Activated CD4-positive, alpha-beta T cell treated with anti-CD3 and anti-CD28 coated beads for 36 hours (primary cell): ENCODE measurements at places on chromosomes 3 and 15.

DNA sequence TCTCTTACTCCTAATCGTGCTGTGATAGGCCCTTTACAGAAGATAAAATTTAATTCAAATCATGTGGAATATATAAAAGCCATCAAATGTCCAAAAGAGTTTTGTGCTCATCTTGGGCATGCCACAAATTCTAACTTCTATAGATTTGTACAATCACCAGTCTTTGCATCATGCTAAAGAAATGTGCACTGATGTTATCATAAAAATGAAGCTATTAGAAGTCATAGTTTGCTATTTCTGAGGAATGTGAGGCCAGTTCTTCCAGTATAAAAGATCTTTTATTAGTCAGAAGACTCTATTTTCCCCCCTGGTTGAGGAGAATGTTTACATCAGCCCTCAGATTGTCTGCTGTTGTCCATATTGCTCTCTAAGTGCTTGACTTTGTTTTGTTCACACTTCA, 2.1 kb upstream of the ANXA2 start:
- no peak for DNase-seq

DNA sequence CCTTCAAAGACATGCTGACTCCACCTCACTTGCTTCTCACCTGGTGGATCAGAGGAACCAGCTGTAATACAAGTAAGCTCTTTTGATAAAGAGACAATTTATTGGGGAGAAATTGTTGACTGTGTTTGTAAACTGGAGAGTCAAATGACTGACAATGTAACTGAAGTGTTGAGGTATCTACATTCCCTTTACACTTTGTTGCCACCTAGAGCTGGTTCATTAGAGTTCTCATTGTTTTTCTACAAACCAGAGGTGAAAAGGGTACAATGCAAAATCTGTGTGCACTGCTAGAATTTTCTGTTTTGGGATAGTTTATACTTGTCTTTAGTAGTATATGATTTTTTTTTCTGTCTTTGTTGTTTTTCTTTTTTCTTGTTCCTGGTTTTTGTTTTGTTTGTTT, 8.7 kb upstream of the LRRC58 start:
- DNase-seq = no peak

DNA sequence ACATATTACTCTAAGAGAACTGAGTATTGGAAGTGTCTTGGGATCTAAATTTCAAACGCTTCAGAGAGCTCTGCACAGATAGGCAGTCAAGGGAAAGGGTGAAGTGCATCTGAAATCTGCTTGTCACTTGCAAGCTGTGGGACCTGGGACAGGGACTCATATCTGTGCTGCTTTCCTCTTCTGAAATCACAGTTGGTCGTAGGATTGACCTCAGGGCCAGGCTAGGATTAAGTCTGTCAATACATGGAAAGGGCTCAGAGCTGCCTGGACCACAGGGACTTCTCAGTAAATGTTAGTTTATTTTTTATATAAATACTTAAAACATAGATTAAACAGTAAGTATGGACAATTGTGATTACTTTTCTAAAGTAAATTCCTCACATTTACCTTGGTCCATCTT, 74.7 kb upstream of the CMTM7 start:
- DNase-seq = no peak

DNA sequence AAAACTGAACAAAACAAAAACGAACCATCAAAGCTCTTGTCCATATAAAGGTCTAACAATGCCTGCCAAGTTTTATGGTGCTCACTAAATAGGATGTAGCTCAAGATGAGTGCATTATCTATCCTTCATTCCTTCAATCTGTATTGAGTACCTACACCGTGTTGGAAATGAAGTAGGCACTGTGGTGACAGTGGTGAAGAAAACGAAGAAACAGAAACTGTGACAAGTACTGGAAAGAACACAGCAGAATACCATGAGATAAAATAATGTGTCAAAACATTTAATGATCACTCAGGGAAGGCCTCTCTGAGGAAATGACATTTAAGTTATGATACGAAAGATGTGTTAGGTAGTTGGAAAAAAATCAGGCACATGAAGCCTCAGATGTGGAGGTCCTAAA, 36.2 kb downstream of the CBLB start:
- DNase-seq = peak; percentile 21

GRCh38 chr15:73362900-73363299, 5.9 kb downstream of the HCN4 start:
- no peak for DNase-seq

DNA sequence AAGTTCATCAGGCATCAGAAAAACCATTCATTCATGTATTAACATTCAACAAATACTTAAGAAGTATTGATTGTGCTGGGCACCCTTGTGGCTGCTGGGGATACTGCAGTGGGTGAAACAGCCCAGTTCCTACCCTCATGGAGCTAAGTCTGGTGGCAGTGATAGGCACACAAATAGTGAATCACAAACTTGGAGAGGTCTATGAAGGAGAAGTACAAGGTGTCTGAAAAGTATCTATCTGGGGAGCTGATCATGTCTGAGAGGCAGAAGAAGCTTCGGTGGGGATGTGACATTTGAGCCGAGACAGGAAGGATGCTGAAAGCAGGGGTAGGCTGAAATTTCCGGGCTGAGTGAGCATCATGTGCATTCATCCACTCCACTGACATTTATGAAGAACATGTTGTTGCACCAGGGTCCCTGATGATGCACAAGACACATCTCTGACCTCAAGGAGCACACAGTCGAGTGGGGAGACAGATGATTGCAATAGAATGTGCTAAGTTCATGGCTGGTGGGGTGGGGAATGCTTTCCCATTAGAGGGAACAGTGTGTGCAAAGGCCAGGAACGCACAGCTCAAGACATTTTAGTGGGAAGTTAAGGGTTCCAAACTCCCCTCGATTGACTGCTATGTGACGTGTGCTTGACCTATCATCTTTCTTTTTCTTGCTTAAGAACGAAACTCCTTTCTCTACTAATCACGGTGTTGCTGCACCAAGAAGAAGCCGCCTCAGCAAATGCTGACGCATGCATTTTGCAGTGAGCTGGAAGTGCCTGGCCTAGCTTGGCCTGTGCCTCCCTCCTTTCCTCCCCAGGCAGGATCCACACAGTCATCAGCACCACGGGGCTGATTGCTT, 309.1 kb upstream of the ICE2 start:
- peak; percentile 70 for DNase-seq

- no peak for DNase-seq
Observed at GRCh38 chr15:39728845-39729244, 53.8 kb downstream of the FSIP1 start.

GRCh38 chr3:195194559-195195206, 76.3 kb downstream of the XXYLT1 start:
- DNase-seq = peak; percentile 23

DNA sequence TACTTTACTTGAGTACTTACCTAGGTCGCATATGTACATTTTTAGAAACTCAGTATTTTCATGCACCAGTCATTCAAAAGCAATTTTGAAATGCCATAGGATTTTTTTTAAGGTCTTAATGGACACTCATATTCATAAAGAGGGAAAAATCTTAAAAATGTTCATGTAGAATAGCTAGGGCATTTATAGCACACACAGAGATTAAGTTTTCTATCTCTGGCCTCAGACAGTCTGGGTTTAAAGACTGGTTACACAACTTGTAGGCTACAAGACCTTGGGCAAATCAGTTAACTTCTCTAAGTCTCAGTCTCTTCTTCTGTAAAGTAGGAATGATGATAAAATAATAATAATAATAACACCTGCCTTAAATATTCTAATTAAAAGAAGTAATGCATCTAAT, 48.5 kb upstream of the UBP1 start:
- DNase-seq = no peak

- DNase-seq = no peak
Observed at GRCh38 chr3:13894807-13895154, 14.9 kb upstream of the WNT7A start.

GRCh38 chr15:46080016-46080415, 445.2 kb downstream of the SQOR start:
- no peak for DNase-seq

DNA sequence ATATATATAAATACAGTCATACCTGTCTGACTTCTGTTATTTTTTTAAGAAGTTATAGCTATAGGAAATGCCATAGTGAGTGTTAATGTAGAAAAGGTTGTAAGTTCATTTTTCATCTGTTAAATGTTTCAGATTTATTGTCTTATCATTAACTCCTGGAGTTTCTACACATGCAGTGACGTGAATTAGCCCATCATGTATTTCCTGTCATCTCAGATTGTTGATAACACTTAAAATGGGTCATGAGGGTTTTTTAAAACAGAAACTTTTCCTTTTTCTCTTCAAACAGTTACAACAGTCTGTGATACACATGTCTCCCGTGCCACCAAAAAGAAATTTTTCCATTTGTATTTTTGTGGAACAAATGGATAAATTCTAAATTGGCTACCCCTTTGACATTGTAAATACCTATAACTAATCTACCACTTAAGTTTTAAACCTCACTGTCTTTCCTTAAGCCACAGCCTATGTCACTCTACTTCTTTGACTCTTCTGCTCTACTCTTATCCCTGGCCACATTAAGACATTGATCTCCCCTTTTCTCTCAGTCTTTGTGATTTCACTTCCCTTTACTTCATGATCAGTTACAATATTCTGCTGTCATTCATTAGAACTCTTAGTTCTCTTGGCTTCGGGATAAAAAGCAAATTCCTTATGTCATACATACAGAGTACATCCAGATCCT, 89.1 kb downstream of the NEO1 start:
- DNase-seq = no peak

- no peak for DNase-seq
Observed at GRCh38 chr3:120181632-120182031, 87.4 kb upstream of the GSK3B start.

GRCh38 chr15:35305946-35306345, 220.9 kb upstream of the NANOGP8 start:
- DNase-seq = no peak

DNA sequence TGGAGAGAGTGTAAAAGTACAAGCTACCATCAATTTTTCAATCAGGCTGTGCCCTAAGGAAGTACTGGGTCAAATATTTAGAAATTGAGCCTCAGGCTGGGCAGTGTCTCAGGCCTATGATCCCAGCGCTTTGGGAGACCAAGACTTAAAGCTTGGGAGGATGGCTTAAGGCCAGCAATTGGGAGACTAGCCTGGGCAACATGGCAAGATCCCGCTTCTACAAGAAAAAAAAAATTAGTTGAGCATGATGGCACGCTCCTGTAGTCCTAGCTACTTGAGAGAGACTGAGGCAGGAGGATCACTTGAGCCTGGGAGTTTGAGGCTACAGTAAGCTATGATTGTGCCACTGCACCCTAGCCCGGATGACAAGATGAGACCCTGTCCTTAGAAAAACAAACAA, 2.0 kb upstream of the UBP1 start:
- no peak for DNase-seq

DNA sequence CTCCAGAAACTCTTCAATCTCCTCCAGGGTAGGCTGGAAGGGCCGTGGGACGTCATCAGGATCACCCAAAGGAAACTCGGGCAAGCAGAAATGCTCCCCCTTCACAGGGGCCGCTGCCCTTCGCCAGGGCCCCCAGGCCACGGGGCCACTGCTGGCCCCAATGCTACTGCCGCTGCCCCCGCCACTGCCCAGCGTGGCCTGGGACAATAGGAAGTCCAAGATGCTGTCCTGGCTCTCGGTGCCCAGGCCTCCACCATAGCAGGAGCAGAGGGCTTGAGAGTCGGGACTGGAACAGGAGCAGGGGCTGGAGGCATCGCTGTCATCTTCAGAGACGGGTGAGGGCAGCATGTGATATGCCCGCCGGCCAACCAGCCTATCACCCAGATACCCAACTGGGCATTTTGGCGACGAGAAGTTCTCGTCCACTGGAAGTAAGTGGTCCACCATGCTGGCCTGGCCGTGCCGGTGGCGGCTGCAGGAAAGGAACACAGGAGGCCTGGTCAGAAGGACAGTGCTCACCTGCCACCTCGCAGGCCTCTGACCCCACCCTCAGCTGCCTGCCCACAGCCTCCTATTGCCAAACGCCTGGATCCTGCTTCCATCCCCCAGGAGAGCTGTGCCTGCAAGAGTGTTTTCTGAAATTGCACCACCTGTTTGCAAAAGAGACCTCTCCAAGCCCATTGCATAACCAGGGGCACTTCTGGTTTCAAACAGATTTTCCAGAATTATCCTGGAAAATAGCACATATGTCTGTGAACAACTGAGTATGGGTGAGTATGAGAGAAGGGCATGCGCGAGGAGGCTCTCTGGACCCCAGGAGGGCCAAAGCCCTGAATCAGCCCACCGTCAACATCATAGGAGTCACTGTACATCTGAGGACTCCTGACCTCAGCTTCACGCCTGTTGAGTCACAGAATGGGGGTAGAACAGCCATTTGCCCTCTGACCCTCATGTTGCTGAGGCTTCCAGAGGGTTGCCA, 4.4 kb downstream of the KLF15 start:
- no peak for DNase-seq

DNA sequence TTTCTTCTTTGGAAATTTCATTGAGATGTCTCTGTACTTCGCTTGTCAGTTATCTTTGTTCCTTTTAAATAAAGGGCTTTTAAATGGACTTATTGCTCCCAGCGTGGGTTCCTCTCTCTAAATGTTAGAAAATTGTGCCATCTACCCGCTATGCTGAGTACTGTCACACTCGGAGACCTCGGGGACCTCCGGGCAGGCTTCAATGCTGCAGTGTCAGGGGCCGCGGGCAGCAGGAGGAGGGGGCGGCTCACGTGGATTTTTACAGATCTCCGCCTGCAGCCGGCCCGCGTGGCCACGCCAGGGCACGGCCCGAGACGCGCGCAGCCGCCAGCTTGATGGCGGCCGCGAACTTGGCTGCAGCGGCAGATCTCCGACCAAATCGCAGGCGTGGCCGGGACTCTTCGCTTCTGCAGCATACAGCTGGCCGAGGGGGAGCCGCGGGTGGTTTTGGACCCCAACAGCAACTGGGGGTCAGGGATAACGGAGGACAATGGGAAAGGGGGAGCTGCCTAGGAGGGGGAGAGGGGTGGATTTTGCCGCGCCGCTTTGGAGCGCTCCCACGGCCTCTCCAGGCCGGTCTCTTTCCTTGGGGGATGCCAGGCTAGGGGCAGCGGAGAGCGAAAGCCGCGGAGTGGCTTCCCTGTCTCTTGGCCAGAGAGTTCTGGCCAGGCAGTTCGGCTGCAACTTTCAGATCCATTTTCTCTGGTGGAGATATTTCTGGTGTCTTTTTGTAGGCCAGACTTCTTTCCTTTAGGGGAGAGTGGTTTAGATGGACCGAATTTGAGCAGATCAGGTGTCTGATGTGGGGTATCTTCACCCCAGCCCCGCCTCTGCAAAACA, 15.3 kb downstream of the NR2F2 start:
- no peak for DNase-seq

DNA sequence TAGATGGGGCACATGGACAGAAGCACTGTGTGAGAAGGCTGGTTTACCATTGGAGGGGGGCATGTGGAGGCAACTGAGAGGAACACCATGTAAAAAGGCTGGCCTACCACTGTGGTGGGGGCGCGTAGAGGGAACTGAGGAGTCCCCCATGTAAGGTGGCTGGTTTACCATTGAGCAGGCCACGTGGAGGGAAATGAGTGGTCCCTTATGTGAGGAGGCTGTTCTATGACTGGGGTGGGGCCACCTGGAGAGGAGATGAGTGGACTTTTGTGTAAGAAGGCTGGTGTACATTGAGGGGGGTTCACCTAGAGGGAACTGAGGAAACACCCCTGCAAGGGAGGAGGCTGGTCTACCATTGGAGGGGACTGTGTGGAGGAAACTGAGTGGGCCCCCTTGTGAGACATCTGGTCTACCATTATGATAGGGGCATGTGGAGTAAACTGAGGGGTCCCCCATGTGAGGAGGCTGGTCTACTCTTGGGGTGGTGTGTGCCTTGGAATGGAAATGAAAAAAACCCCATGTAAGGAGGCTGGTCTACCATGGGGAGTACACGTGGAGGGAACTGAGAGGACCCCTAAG, 156.9 kb downstream of the FBLN2 start:
- no peak for DNase-seq
